ENCODE measurements at places on chromosomes 3 and 15.

GRCh38 chr3:11699083-11699427, 55.3 kb upstream of the VGLL4 start:
- DNase-seq, result no peak

DNA sequence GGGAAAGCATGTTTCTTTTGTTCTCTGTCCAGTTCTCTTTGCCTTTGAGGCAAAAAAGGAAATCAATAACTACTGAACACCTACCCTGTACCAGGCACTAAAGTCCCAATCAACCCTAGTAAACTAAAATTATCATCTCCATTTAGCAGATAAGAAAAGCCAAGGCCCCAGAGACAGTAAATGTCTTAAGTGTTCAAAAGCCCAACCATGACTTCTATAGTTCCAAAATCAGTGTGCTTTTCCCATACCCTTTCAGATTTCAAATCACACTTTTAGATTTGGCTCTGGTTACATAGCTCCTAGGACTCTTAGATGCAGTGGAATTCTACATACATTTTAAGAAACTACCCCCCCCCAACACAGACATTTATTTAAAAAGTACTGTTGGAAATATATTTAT, 63.5 kb downstream of the UACA start:
- DNase-seq, result no peak

DNA sequence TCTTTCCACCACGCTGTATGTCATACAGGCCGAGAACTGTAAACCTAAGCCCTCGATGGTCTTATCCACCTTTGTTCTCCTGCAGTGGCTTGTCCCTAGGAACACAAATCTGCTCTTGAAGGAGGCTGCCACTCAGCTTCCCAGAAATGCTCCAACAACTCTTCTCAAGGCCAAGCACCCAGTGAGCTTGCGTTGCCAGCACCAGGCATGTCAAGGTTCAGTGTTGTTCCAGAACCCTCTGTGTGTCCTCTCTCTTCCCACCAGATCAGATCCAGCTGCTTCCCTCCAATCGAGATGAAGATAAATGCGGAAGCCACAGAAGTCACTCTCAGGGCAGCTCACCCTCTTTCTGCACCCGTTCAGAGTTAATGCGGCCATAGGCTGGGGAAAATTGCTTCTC, 11.3 kb upstream of the MYZAP start:
- no peak for DNase-seq

DNA sequence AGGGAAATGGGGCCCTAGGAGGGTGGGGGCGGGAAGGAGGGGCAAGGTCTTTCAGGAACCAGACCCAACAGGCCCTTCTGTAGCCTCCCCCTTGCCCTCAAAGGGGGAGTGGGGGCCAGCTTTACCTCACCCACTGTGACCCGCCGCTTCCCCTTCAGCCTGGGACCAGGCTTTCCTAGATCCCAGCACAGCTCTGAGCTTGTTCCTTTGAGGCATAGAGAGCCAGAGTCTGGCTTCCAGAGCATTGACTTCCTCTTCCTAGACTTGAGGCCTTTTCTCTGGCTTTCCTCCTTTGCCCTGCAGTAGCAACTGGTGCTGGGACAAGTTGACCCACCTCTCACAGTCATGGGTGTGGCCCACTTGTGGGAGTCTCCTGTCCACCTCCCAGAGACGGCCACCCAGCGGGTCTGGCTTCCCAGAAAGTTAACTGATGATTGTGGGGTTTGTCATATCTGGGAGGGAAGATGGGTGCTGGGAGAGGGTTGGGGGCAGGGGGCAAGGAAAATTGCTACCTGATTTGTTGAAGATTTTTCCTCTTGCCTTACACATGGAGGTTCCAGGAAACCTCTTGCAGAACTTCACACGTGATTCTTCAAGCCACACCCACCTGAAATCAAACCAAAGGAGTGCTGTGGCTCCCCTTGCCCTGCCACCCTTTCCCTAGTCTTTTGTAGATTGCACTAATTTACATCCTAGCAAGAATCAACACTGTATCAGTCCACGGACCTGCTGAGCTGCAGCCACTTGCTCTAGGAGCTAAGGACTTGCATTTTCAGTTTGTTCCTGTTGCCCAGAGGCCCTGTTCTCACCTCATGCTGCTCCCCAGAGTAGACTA, 4.1 kb upstream of the CHST14 start:
- DNase-seq, result no peak

DNA sequence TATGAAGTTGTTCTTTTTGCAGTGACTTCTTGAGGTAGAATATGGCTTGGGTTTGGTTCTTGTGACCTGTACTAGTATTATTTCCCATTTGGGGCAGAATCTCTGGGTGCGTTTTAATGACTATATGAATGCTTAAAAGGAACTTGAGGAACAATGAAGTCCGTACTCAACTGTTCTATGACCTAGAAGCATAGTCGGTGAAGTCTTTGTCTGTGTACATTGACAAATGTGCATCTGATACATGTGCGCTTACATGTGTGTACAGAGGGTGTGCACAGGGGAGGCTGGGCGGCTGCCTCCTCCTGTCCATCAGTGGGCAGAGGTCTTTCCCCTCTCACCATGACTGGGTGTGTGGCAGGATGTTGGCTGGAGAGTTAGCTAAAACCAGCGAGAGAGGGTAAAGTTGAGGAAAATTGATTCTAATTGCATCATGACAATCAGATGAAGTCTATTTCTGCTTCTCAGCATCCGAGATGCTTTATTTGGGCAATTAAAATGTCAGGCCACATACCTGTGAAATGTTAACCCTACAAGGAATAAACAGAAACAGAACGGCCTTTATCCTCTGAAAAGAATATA, 1.0 kb upstream of the NR2F2 start:
- no peak for DNase-seq

DNA sequence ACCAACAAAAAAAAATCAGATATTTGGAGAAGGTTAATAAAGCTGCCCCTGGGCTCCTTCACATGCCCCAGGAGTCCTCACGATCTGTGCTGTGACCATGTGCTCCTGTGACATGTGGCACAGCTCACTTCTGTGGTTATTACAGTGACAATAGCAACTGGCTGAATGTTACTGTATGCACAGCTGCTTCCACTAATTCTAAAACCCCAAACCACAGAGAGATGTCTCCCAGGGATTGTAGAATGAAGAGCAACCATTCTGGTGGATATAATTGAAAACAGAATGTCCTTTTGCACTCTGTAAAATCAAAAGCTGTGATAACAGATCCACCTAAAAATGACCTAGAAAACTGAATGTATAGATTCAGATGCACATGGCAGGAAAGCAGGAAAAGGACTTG, 489.2 kb upstream of the CNTN4 start:
- no peak for DNase-seq

DNA sequence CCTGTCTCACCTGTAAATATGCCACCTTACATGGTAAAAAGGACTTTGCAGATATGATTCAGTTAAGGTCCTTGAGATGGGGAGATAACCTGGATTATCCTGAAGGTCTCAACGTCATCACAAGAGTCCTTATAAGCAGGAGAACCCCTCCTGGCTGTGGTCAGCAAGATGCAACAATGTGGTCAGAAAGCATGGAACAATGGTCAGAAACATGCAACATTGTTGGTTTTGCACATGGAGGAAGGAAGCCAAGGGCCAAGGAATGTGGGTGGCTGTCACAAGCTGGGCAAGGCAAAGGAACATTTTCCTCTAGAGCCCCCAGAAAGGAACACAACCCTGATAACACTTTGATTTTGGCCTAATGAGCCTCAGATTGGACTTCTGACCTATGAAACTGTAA, 9.4 kb upstream of the SUMF1 start:
- DNase-seq, result no peak

- DNase-seq, result no peak
Observed at GRCh38 chr15:80496096-80496495, 91.9 kb downstream of the ARNT2 start.
